ENCODE measurements at places on chromosomes 6 and 20.

DNA sequence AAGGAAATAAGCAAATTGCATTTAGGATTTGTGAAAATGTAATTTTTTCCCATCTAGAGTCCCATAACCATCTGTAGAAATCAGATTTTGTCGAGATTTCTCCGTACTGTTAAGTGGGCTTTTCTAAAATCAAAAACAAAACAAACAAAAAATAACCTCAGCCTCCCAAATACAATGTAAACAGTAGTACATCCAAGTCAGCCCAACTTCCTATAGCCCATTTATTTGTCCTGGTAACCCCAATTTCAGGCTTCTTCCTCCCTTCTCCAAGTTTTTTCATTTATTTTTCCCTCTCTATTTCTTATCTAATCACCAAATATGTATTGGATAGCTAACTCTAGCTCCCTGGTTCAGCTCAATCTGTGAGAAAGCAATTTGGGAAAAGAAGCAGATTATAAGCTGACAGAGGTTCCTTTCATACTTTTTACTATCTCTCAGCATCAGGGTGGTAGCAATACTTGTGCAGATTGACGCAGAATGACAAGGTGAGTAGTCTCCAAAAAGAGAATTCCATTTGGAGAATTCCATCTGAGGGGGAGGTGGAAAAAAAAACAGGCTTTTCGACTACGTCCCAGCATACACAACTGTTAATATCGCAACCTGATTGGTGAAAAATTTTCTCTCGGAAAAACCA lies 132.6 kb upstream of the BTN3A2 start:
- DNase-seq: no peak

- DNase-seq: no peak
Measured at GRCh38 chr6:5712349-5713215, 294.1 kb downstream of the NRN1 start.

DNA sequence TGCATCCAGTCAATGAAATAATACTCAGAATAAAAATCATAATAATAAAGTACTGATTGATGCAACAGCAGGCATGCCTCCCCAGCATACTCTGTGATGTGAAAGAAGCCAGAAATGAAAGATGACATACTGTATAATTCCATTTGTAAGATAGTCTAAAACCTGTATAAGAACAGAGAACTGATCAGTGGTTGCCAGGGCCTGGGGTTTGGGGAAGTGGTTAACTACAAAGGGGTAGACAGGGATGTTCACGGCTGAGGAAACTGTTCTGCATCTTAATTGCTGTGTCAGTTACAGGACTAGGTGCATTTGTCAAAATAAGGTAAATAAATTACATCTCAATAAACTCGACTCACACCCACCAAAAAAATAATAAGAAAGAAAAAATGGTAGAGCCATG lies 81.3 kb upstream of the BMP2 start:
- DNase-seq: no peak

DNA sequence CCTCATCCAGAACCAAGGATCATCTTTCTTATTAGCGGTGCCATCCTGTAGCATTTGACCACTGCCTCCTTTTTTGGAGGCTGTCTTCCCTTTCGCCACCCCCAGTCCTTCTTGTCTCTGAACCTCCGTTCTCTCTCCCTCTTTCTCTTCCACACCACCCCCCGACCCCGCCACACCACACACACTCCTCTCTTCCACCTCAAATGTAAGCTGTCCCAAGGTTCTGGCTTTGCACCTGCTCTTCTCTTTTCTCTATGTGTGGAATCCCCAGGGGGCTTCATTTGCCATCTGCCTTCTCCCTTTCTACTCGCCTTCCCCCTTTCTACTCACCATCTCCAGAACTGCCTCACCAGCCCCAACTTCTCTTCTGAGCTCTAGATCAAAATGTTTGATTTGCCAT lies 111.3 kb upstream of the CDYL start:
- DNase-seq: no peak

GRCh38 chr20:21559305-21559704 lies 45.4 kb upstream of the NKX2-2 start:
- no peak for DNase-seq

DNA sequence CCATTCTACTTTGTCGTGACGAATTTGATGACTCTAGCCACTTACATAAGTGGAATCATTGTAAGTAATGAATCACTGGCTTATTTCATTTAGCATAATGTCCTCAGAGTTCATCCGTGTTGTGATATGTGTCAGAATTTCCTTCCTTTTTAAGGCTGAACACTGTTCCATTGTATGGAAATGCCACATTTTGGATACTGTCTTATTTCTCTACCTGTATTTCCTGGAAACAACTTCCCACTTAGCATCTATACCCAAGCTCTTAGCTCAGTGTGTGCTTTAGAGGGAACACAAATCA lies 28.8 kb upstream of the GGTLC1 start:
- peak; percentile 43 for DNase-seq

- no peak for DNase-seq
Measured at GRCh38 chr20:31637660-31638059, at the start of gene COX4I2. Gene COX4I2 (plus strand): TSS chr20:31637912. CDS start chr20:31639018, 1,106 bp downstream.

- no peak for DNase-seq
Measured at GRCh38 chr6:37889486-37889885, 70.0 kb downstream of the ZFAND3 start.

GRCh38 chr6:558959-559358 lies 97.9 kb downstream of the HUS1B start:
- no peak for DNase-seq

GRCh38 chr6:158464483-158464882 lies 95.4 kb upstream of the TMEM181 start:
- no peak for DNase-seq

DNA sequence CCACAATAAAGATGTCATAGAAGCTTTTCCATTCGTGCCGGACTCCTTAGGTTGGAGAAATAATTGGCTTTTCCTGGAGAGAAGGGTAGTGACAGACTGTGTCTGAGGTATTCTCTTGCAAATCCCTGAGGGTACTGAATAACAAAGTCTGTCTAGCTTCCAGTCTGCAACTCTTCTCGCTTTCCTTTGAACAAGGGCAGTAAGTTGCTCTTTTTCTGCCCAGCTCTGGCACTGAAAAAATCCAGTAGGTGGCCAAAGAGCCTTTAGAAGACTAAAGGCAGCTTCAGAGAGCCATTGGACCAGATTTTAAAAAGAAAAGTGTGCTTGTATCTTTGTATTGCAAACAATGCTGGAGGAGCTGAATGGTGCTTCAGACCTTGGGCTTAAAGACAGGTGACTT lies 20.7 kb upstream of the RREB1 start:
- DNase-seq: no peak

DNA sequence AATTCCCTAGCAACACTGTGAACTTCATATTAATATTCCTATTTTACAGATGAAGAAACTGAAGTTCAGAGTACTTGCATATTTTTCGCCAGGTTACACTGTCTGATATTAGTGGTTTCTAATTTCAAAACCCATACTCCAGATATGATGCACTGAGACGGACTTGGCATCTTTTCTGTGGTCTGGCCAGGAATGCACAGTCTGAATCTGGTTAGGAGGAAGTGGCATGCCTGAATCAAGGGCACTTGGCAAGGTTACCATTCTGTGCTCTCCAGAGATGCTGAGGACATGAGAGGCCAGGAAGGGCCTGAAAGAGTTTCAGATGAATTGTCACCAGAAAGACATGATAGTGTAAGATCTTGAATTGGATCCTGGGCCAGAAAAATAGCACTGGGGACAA lies 150.1 kb downstream of the HAO1 start:
- no peak for DNase-seq

GRCh38 chr6:39344821-39345280 lies 22.3 kb upstream of the KCNK16 start:
- no peak for DNase-seq

DNA sequence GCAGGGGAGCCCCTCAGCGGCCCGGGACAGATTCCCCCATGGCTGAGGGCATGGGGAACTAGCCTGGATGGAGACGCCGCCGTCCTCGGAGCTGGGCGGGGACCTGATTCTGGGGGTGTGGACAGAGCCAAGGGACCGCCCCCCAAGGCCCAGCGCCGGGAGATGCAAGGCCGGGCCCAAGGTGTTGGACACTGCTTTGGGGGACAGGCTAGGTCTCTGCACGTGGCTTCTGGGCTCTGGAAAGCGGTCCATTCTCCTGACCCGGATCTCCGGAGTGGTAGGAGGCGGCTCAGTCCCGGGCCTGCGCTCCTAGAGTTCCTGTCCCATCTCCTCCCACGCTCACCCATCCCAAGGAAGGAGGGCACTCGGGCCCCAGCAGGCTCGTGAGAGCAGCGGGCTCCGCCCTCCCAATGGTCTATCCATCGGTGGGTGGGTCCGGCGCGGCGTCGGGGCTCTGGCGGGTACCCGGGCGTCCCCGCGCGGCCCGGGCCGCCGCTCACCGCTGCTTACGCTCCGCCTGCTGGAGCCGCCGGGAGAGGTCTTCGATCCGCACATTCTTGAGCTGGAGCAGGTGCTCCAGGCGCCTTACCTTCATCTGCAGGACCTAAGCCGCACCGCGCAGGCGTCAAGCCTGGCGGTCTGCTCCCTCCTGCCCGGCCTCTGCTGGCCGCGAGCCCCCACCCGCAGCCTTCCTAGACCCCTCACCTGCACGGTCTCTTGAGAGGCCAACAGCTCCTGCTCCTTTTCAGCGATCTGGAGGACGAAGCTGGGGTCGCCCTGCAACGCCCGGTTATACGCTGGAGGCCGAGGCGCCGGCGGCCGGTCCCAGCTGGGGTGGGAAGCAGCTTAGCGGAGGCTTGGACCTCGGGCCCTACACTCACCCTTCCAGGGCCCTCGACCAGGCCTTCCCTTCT lies 3.3 kb downstream of the SPEF1 start:
- no peak for DNase-seq

- DNase-seq: no peak
Measured at GRCh38 chr20:6702144-6702543, 65.3 kb upstream of the BMP2 start.

DNA sequence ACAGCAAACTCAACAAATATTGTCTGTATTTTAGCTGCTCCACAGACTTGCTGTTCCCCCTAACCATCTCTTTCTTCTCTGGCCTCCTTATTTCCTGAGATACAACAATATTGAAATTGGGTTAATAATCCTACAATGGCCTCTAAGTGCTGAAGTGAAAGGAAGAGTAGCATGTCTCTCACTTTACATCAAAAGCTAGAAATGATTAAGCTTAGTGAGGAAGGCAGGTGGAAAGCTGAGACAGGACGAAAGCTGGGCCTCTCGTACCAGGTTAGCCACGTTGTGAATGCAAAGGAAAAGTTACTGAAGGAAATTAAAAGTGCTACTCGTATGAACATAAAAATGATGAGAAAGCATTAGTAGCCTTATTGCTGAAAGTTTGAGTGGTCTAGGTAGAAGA lies 63.8 kb downstream of the ELOVL5 start:
- DNase-seq: no peak

DNA sequence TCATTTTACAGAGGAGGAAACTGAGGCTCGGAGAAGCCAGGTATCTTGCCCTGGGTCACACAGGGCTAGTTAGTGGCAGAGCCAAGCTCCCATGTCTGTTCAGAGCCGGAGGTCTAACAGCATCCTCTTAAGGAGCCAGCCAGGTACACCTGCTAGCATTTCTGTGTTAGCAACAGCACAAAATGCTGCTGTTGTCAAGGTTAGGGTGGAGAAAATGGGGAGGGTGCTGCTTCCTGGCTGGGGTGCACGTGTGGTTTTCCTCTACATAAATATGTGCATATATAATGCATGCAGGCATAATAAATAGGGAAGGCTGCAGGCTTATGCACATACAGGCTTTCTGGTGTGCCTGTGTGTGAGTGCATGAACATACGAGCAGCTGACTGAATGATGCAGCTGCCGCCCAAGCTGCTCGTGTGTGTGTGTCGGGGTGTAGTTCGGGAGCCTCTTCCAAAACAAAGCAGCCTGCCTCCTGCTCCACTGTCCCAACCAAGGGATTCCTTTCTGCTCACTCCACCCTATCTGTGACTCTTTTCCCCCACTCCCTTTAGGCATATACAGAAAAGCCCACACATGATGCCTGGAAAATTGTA lies 86.6 kb downstream of the CD40 start:
- DNase-seq: no peak

- DNase-seq: no peak
Measured at GRCh38 chr6:142183351-142183750, 36.3 kb downstream of the VTA1 start.

GRCh38 chr6:121600389-121601168 lies 165.1 kb downstream of the GJA1 start:
- no peak for DNase-seq

DNA sequence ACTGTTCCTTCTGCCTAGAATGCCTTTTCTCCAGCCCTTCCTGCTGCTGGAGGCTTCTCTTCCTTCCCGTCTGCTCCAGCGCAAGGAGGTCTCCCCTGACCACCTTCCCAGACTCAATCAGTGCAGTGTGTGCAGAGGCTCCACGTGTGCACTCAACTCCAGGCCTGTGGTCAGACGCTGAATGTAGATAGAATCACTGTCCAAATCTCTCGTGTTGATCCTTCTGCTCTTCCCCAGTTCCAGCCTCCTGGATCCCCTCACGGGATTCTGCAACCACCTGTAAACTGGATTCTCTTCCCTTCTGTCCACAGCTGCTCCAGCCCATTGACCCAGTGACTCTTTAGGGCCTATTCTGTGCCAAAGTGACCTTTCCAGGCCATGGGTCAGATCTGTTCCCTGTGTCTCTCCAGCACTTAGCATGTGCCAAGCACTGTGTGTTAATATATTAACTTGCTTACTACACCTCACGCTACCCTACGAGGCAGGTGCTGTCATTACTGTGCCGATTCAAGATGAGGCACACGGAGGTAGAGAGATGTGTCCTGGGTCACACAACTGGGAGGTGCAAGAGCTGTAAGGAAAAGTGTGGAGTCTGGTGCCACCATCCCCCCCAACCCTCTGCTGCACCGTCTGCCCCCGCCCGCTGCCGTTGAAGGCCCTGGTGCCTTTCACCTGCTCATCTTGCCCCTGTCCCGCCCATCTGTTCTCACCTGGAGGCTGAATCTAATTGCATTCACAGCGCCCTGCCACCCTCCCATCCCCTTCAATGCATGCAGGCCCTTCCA lies 112.2 kb downstream of the SULF2 start:
- DNase-seq: no peak

DNA sequence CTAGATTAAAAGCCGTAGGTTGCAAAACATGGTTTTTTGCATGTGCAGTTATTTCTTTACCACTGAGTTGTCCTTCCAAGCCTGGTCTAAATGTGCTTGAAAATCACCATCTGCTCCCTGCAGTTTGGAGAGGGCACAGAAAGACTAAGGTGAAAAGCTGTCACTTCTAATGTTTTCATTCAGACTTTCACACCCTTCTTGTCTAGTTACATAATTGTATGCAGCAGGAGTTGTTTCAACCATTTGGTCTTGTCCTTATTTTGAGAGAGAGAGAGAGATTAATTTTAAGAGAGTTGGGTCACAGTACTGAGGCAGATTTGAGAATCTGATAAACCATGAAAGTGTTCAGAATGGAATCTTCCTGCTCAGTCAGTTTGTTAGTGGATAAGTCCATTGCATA lies 82.5 kb downstream of the ARID1B start:
- DNase-seq: no peak

DNA sequence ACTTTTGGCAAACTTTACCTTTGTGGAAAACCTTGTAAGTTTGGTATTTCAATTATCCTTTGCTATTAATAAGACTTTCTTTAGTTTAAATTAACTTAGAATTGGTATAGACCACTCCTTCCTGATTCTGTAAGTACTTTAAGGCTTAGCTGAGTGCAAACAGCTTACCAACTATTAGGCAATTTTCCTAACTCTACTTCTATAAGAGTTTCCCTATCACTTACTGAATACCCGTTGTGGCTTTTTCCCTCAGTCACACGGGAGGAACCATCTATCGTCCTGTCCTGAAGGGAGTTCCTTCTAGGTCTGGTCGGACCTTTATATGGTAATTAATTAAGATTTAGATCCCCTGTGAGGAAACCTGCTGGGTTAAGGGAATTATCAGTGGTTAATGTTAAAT lies 9.6 kb downstream of the SLC35A1 start:
- DNase-seq: no peak
